G401 (cell line): ENCODE measurements at places on chromosomes 7 and 10.

GRCh38 chr10:7529638-7530037 is 118.8 kb upstream of the SFMBT2 start:
- peak; percentile 28 for DNase-seq

DNA sequence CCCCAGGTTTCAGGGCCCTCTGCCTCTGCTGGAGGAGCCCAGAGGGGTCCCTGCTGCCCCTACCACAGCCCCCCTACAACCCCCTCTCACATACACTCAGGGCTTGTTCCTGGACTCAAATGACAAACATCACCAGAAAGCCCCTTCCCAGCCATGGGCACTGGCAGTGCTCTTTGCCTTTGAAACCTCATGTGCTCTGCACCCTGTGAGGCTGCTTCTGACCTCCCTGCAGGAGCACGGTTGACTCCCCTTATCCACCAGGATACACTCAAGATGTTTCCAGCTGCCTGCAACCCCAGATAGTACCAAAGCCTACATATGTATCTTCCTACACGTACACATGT is 3.5 kb upstream of the ADIRF start:
- no peak for DNase-seq

- peak; percentile 26 for DNase-seq
Observed at GRCh38 chr10:112721080-112721698, 228.9 kb upstream of the TCF7L2 start.

DNA sequence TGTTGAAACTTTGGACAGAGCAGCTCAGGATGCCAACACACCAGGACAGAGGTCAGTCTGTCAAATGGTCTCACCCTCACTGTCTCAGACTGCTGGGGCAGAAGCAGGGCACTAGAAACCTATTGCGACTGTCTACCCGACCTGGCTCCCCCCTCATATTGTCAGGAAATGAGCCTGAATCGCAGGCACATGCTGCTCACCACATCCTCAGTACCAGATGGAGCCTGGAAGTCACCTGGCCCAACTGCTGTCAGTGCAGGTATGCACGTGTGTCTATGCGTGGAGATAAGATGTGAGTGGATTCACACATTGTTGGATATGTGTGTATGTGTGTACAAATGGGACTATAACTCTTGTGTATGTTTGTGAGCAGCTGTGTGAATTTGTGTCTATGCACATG is 3.2 kb upstream of the CDHR1 start:
- no peak for DNase-seq

GRCh38 chr10:86371691-86372090 is 5.1 kb upstream of the GRID1 start:
- DNase-seq: no peak
